ENCODE measurements at places on chromosomes 3 and 15.
A peak's percentile ranks its signal among the peaks of the same experiment; 100 is the strongest.

- DNase-seq = no peak
Observed at GRCh38 chr3:102443021-102443420, 8.2 kb downstream of the ZPLD1 start.

DNA sequence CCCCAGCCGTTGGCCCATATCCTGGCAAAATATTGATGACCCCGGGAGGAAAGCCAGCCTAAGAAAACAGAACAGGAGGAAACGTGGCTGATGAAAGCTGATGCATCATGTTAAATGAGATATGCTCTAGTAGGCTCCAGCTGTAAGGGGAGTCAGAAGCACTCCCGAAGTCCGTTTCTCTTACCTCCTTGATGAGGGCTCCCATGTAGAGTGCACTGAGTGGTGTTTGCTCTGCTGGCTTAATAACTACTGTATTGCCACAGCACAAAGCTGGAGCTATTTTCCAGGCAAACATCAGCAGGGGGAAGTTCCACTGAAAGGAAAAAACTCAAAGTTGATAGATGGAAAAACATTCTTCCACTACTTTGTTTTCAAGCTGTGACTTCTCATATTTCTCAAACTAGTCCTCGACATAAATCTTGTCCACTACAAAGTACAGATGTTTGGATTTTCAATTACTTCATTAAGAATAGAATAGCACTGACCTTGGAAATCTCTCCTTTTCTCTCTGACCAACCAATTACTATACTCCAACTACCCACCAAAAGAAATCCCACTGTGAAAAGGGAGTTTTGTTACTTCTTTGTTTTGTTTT lies 72.7 kb downstream of the ALDH1A2 start:
- no peak for DNase-seq

GRCh38 chr3:30934208-30934550 lies 39.7 kb upstream of the GADL1 start:
- DNase-seq = no peak

DNA sequence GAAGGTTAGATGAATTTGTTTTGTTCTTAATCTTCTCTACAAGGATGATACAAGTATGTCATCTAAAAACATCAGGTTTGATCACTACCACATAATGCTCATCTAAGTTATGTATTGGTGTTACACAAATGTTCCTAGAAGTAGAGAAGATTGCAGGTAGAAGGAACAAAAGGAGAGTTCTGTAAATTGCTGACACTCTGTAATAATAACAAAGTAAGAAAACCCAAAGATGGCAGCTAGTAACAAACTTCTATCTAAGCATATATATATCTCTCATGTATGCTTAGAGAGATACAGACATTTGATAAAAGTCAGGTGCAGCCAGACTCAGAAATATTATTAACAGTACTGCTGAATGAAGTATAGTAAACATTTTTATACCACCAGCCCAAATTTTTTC lies 20.2 kb upstream of the CFAP44 start:
- DNase-seq = no peak

DNA sequence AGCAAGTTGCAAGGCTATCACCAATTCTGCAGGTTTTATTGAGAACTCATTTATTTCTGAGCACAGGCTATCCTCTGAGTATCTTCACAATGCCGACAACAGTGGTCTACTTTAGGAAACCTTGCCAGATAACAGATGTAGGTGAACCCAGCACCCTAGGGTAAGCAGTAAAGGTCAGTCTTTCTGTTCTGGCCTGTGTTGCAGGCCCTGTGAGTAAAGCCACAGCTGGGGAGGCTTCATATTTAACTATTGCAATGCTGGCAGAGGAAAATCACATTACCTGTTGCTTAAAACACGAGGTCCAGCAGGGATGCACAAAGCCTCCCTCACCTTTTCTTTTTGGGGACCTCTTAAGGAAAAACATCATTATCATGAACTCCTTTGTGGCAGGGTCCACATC lies 55.5 kb downstream of the WHAMM start:
- no peak for DNase-seq

- DNase-seq = peak; percentile 51
Observed at GRCh38 chr3:161371441-161372320, at the start of gene SPTSSB. Gene SPTSSB, minus strand, starts transcription at chr3:161371517. Its CDS starts 25,194 bp downstream, at chr3:161346323.

DNA sequence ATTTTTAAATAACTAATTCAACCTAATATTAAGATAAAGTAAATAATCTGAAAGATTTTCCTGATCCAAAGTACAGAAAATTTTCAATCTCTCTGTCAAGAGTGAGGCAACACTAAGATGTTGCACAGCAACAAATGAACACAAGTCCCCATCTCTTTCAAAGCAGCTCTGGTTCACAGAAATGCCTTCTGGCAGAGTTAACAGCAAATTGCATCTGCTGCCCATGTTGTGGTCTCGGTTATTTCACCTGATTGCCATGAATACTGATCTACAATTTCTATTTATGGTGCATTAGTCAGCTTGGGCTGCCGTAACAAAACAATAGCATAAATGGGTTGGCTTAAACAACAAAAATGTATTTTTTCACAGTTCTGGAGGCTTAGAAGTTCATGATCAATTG lies 167.3 kb downstream of the BCHE start:
- DNase-seq = no peak

DNA sequence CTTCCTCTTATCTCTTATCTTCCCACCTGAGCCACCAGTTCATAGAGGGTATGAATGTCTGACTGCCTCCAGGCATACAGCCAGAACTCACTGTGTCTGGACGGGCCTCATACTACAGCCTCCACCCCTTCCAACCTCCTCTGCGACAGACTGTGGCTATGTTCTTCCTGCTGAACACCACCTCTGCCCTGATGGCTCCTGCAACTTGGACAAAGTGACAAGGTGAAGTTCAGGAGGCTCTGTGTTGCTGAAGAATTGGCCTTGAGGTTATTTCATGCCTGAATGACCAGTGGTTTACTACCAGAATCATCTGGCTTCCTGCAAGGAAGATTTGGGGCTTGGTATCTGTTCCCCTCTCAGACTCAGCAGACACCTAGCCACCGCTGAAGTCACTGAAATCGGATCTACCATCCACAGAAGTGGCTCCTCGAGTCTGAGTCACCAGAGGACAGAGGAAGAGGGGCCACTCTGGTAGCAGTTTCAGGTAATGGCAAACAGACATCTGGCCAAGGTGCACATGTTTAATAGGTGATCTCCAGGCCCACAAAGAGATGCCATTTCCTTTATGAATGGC lies 14.2 kb upstream of the ULK3 start:
- DNase-seq = no peak

DNA sequence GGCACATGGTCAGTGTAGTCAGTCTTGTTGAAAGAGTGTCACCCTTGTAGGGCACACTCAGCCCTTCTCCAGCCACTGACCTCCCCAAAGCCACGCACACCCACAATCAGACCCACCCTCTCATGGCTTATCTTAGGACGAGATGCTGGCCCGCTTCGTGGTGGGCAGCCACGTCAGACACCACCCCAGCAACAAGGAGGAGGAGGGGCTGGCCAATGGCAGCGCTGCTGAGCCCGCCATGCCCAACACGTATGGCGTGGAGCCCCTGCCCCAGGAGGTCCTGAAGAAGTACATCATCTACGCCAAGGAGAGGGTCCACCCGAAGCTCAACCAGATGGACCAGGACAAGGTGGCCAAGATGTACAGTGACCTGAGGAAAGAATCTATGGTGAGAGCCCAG lies 10.1 kb upstream of the PODXL2 start:
- no peak for DNase-seq

GRCh38 chr3:133924041-133924440 lies 28.4 kb upstream of the RAB6B start:
- DNase-seq = no peak

DNA sequence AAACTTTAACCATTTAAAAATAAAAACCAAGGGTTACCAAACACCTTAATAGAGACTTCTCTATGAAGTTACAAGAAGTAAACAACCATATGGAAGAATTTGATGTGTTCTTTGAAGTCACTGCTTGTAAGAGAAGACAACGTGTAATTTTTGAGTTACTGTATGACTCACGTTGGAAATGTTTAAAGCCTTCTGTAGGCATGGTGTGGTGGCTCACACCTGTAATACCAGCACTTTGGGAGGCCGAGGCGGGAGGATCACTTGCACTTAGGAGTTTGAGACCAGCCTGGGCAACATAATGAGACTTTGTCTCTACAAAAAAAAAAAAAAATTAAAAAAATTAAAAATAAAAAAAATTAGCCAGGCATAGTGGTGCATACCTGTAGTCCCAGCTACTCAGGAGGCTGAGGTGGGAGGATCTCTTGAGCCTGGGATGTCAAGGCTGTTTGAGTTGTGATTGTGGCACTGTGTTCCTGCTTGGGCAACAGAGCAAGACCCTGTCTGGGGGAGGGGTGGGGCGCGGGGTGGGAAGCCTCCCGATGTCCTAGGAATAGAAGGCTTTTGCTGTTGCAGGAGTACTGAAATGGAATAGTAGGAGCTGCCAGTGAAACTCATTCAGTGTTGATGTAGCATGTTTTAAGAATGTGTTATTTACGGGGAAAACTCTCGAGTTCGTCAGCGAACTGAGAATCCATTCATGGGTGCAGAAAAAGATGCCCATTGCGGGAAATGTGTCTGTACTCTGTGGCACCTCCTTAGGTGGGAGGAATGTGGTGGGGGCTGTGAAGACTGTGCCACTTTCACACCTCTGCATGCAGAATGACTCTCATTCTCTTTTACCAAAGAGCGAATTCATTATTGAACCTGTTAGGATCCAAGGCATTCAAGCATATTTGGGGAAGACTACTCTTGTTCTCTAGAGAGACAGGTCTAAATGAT lies 134.2 kb downstream of the FNDC3B start:
- DNase-seq = no peak

- DNase-seq = no peak
Observed at GRCh38 chr3:173793963-173794362, 396.4 kb downstream of the NLGN1 start.

GRCh38 chr15:48962662-48963523 lies 826 bp downstream of the SHC4 start:
- no peak for DNase-seq

GRCh38 chr15:40412095-40412759 lies 6.6 kb downstream of the IVD start:
- no peak for DNase-seq

DNA sequence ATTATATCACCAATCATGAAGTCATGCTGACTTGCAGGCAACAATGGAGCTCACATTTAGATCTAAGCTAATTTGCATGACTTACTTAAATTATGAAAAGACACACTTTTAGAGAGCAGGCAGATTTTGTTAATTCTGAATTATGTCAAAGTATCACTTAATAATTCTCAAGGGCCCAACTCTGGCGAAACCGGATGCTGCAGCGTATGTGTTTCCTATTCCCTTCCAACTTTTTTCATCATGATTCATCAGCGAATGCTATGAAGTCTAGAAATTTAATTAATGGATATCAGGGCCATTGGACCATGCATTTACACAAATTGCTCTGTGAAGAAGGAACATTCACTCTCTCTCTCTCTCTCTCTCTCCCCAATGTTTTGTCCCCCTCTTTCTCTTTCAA lies 63.5 kb upstream of the GOLGA8A start:
- no peak for DNase-seq

DNA sequence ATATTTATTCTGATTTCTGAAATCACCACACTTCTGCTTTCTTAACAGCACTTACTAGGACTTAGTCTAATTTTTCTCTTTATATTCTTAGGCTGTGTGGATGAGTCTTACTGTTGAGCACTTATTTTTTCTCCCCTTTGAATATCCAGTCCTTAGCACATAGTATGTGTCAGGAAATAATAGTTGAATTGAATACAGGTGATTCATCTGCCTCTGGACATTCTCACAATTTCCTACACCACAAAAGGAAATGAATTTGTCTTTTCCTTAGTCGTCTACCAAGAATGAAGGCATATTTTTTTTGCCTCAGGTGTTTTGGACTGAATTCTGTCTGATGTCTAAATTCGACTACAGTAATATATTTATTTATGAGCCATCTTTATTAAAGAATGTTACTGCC lies 204.2 kb downstream of the GHSR start:
- no peak for DNase-seq

DNA sequence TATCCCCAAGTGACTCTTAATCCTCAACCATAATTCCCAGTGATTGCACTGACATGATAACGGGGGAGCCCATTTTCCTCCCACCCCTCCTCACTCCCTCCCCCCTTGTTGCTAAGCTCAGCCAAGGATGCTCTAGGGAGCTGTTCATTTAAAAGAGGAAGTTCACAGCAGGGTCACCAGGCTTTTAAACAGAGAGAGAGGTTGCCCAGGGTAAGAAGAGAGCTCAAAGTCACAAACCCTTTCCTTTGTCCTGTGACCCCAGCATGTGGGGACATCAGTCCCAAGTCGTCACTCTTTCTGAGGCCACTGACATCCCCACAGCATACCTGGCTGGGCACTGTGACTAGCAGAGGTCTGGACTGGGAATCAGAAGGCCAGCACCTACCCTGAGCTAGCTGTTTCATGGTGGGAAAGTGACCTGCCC lies 144.1 kb downstream of the RORA start:
- no peak for DNase-seq

- no peak for DNase-seq
Observed at GRCh38 chr3:182810574-182811268, 17.4 kb downstream of the ATP11B start.

DNA sequence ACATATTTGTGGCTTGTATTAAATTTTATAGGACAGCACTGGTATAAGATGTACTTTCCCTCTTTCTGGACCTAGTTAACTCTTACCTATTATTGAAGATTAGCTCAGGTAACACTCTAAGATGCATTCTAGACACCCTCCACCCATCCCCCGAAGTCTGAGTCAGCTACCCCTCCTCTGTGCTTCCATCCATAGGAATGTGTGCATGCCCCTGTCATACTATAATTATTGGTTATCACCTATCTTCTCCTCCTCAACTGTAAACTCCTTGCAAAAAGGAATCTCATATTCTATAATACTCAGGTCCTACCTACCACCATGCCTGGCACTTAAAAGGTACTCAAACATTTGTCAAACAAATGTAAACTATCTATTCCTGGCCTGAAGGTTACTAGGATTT lies 3.0 kb downstream of the PEAK1 start:
- DNase-seq = no peak

DNA sequence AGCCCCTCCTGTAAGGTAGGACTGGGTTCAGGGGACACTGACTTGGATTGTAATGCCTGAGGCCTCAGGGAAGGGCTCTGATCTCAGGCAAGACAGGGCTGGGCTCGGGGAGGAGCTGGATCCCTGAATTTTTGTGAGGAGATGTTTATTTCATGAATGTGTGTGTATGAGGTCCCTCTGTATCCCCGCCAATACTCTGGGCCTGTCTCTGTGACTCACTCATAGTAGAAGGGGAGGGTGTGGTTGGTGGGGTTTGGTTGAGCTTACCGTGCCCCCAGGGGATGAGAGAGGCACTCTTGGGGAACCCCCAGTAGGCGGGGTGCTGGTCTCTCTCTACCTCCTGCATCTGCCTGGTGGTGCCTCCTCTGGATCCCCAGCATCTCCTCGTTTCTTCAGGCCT lies 28.1 kb downstream of the RPSA start:
- no peak for DNase-seq

- no peak for DNase-seq
Observed at GRCh38 chr3:49183873-49184272, 12.5 kb downstream of the KLHDC8B start.

DNA sequence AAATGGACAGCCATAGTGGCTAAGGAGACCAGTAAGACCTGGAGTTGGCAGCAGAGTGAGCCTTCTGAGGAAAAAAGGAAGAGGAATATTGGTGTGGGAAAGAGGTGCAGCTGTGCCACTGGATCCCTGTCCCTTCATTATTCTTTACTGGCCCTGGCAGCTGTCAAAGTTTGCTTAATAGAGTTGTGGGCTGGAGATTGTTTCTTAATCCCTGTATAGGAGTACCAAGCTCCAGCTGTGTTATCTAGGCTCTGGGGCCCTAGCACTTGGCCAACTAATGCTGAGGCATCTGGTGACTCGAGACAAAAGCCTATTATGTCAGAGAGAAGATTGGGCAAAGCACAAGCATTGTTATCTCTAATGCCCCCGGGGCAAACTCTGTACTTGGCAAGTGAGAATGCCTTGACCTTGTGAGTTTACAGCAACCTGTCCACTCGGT lies 61.4 kb downstream of the ZNF609 start:
- DNase-seq = no peak
